ENCODE measurements at places on chromosomes 7 and 10.
A peak's percentile ranks its signal among the peaks of the same experiment; 100 is the strongest.

- DNase-seq, result no peak
These were observed at the start of gene NEURL1 for GRCh38 chr10:103493362-103493915. TSS of gene NEURL1 (plus strand) at chr10:103493705. CDS start at chr10:103494388, 683 bp downstream.

- DNase-seq, result no peak
These were observed 132.2 kb upstream of the CAV2 start for GRCh38 chr7:116367171-116367813.

DNA sequence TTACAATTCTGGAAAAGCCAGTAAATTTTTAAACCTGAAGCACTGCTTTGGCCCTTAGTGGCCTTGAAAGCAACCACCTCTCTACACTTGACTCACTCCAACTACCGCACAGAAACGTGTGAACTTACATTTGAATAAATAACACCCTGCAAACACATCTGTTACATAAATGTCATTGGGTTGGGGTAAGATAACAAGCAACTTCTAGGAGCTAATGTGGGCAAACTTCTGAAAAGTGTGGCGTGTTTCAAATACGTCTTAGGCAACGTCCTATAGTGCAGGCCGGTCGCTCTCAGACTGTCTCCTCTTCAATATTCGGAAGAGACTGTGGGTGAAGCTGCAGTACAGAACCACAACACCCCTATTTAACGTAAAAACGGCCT, 474 bp downstream of the ORC5 start:
- DNase-seq, result no peak

GRCh38 chr10:23499372-23500132, 60.7 kb downstream of the OTUD1 start:
- DNase-seq, result no peak

GRCh38 chr7:37724732-37725131, 41.2 kb downstream of the GPR141 start:
- no peak for DNase-seq

- DNase-seq, result no peak
These were observed 67.7 kb downstream of the DGKB start for GRCh38 chr7:14834883-14835282.

GRCh38 chr10:123149162-123149567, 1.2 kb downstream of the HMX2 start:
- no peak for DNase-seq

DNA sequence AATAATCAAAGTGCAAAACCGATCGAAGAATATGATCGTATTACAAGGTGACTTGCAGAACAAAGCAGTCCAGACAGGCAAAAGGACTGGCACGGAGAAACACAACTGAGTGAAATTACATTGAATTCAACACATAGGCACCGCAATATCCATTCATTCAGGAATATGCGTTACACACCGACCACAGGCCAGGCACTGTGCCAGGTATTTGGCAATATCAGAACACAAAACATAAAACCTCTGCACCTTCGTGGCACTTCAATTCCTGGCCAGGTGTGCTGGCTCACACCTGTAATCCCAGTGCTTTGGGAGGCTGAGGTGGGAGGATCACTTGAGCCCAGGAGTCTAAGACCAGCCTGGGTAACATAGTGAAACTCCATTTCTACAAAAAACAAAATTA, 187.9 kb downstream of the DIP2C start:
- DNase-seq, result no peak

DNA sequence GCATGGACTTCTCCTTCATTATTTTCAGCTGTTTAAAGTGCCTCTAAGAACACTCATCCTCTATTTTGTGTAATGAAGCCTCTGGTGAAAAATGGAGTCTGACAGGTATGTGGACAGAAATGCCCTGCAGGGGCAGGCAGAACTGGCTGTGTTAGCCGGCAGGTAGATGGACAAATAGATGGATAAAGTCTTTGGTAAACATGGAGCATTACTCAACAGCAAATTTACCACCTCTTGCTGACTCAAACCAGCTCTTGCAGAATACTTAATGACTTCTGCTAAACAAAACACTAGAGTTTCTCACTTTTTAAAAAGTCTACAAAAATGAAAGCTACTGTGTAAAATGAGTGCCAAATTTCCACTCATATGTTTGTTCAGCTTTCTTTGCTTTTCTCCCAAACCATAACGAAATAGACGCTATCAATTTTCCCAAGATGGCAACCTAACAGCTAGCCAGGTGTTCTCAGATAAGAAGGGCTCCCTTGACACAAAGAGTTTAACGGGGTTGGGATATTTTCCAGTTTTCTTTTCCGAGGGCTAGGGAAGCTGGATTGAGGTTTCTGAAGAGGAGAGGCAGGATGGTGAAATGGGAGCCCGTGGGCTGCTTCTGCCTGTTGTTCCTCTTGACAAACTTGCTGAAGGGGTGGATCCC, 71.9 kb upstream of the HABP2 start:
- no peak for DNase-seq

GRCh38 chr10:30238836-30239235, 110.2 kb downstream of the MTPAP start:
- no peak for DNase-seq

DNA sequence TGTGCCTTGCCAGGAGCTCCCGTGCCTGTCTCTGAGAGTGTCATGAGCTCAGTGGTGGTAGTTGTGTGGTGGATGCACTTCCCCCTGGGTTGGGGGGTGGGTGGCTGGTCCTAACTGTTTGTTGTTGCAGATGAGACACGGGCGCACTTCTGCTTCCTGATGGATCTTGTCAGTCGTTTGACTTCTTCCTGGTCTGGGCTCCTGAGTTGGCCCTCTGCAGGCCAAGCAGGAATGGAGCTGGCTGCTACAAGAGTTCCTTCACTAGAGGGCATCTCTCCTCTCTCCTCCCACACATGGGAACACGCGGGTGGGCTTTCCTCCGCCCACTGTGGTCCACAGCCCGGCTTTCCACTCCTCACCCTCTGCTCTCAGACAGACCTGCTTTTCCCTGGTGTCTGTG, 82.0 kb downstream of the BMS1 start:
- no peak for DNase-seq

DNA sequence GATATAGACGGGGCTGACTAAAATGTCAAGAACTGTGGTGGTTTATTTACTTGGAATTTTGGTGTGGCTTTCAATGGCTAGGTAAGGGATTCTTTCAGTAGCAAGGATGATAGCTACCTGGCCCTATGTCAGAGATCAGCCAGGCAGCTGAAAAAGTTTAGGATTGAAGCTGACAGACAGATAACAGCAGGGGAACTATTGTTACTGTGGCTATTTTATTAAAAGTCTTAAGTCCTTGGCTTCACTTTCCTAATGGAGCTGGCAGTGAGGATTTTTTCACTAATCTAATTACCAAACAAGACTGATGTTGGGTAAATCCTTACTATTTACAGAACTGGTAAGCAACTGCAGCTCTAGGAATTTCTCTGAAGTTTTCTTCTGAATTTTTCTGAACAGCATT, 72.4 kb upstream of the ANLN start:
- no peak for DNase-seq

DNA sequence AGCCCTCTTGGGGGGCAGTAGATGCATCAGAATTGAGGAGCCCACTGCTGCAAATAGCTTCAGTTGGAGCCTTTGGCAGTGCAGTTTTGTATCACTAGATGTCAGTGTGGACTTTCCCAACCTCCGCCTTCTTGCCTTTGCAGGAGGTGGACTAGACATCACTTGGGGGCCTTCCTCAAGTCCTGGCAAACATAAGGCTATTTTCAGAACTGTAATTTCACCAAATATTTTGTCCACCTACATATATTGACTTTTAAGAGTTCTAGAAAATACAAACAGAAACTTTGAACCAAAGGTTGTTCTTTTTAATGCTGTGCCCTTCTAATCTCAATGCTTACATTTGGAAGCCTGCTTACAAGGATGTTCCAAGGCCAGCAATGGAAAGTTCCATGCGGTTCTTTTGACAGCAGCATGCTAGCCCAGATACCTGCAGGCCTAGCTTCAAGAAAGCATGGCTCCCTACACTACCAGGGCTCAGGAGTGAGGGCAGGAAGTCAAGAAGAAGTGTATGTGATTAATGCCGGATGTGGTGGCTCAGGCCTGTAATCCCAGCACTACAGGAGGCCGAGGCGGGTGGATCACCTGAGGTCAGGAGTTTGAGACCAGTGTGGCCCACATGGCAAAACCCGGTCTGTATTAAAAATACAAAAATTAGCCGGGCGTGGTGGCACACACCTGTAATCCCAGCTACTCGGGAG, 8.0 kb upstream of the ZNRF2 start:
- DNase-seq, result peak; percentile 29

GRCh38 chr10:59805014-59805413, 51.8 kb upstream of the MRLN start:
- DNase-seq, result no peak

DNA sequence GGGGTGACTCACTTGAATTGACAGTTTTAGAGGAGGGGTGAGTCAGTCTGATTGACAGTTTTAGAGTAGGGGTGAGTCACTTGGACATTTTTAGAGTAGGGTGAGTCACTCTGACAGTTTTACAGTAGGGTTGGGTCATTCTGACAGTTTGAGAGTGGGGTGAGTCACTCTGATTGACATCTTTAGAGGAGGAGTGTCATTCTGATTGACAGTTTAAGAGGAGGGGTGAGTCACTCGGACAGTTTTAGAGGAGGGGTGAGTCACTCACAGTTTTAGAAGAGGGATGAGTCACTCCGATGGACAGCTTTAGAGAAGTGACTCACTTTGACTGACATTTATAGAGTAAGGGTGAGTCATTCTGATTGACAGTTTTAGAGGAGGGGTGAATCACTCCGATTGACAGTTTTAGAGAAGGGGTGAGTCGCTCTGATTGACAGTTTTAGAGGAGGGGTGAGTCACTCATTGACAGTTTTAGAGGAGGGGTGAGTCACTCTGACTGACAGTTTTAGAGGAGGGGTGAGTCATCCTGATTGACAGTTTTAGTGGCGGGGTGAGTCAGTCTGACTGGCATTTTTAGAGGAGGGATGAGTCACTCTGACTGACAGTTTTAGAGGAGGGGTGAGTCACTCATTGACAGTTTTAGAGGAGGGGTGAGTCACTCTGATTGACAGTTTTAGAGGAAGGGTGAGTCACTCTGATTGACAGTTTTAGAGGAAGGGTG, 595.9 kb downstream of the DNAJB6 start:
- DNase-seq, result no peak

- DNase-seq, result no peak
These were observed 90.9 kb downstream of the MTERF1 start for GRCh38 chr7:91789558-91789957.

DNA sequence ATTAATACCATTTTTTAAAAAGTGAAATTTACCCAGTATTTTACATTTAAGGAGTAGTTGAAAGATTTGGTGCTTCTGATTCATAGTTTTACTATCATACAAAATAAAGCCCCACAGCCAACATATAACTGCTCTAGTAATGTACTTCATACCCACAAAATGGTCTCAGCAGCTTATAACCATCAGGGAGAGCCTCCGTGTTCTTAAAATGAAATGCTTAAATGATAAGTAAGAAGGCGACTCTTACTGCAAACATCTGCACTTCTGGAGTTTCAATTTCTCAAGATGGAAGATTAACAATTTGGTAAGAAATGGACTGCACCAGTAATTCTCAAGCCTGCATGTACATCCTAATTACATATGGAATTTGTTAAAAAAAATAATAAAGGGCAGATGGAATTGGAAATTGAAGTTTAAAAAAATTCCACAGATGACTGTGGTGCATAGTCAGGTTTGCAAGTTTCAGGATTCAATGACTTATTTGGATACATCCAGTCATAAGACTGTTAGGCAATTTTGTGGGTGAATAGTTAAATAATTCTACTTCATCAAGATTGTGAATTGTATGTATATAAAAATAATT, 461.0 kb downstream of the KIF20B start:
- no peak for DNase-seq

DNA sequence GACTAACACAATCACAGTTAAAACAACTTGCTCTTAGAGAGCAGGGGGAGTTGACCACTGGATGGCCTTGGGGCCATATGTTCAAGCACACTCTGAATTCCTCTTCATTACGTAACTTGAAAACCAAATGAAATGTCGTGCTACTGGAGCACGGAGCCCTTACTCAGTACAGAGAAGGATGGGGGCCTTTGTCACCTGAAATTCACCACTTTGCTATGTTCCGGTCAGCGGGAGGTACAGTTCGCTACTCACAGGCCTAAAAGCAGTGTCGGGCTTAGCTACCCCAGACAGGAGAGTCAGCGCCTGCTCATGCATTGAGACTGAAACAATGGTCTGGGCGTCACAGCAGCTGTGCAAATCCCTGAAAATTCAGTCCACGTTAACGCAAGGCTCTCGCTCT, 39.6 kb downstream of the GLI3 start:
- no peak for DNase-seq

DNA sequence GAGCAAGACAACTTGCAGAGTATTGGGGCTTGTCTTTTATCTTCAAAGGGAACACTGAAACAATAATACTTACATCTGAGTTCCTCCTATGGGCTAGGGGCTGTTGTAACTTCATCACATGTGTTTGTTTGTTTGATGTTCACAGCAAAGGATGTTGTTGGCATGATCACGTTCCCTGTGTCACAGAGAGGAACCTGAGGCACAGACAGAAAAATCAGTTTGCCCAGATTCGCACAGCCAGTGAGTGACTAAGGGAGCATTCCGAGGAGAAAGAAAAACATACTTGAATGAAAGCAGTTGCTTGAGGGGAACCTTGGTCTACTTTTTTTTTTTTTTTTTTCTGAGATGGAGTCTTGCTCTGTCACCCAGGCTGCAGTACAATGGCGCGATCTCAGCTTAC, 87.2 kb upstream of the PFKP start:
- DNase-seq, result no peak

GRCh38 chr7:37482505-37482904, 33.8 kb upstream of the ELMO1 start:
- DNase-seq, result no peak

- DNase-seq, result no peak
These were observed 302.7 kb downstream of the HDAC9 start for GRCh38 chr7:18798088-18798906.

DNA sequence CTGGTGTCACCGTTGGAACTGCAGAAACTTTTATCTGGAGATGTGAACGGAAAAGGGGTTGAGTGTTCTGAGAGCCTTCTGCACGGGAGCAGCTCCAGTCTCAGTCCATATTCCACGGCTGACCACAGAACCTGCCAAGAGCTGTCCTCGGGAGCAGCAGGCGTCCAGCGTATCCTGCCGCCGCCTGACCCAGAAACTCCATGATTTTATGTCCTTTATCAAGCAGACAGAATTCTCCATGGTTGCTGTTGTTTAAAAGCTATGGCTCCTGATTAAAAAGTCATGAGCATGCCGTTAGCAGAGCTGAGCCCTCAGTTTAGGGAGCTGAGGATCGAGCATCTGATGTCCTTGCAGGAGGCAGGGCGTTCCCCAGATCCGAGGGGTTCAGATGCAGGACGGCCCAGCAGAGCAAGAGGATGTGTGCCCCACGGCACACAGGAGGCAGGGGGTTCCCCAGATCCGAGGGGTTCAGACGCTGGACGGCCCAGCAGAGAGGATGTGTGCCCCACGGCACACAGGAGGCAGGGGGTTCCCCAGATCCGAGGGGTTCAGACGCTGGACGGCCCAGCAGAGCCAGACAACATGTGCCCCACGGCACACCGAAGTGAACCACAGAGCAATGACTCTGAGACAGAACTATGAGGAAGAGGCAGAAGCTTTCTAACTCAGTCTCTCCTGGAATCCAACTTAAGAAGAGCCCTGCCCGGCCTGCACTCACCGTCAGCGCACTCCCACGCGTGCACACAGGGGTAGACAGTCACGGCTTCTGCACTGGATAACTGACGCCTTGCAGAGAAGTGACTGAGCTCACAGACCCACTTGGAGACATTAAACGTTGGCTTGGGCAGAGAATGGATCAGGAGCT, 96.4 kb downstream of the WDR37 start:
- DNase-seq, result no peak
